ENCODE measurements at places on chromosomes 1 and 21. TPM values are rescaled to one million over a fixed set of nuclear protein-coding genes. Genes with fewer than 3 reads are reported as not detected.

Gene NBPF19
- 14.8 TPM for total RNA-seq

Gene SH3BGR
- total RNA-seq = 4.8 TPM

Gene TNFSF18
- total RNA-seq = not detected

Gene SPRR2B
- total RNA-seq = not detected

Gene KCNT2
- 1.2 TPM for total RNA-seq

Gene RHCE
- total RNA-seq = 3.9 TPM

Gene LCE1E
- not detected for total RNA-seq

Gene C4BPA
- total RNA-seq = not detected

Gene LEFTY2
- total RNA-seq = not detected

DNA sequence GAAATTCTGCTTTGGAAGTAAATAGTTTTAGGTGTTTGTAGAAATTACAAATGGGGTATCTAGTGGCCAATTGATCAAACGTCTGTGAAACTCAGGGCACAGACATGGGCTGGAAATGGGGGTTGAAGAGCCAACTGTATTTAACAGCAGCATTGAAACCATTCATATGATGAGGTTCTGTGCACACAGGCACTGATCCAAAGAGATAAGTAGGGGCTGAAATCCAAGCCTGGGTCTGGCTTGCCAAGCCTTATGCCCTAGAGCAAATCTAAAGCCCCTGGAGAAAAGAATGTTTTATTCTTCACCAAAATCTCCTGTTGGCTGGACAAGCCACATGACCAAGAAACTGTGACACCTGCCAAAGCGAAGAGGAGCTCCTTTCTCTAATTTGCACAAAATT, 67.6 kb upstream of the ST6GALNAC5 start:
- no peak for DNase-seq
- H3K27ac ChIP-seq = no peak overlapping the region
- H3K27me3 ChIP-seq = no peaks in the 10 kb centered on the region
- no peaks in the 10 kb centered on the region for H3K36me3 ChIP-seq

DNA sequence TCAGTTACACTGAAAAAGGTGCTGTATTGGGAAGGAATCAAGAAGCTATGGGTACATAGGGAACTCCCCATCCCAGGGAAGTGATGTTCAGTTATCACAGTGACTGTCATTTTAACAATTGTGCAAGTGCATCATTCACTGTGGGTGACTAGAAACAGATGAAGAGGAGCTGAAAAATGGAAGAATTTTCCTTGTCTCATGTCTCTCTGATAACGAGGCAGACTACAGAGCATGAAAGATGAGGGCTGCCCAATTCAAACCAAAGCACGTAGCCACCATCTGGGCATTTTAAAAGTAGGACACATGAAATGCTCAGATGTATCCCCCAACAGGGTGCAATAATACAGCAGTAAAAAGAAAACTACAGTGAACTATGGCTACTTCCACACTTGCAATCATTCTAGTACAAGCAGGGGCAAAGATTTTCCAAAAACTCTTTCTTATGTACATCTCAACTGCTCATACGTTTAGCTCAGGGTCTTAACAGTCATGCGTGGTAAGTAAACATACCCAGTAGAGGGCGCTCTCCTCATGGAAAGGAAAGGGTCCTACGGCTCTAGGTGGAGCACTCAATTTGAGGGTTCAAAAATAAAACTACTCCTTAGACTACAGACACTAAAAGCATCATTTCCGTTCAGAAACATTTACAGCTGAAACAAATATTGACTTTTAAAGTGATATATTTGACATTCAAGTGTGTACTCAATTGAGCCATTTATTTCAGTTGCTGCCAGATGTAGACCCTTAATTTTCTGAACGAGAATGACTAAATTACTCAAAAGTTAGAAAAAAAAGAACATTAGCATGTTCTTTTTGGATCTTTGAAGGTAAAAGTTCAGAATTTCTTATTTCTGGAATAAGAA, 143.2 kb downstream of the KCTD3 start:
- no peak overlapping the region for H3K27ac ChIP-seq
- H3K27me3 ChIP-seq = no peaks in the 10 kb centered on the region
- H3K4me3 ChIP-seq = no peak overlapping the region
- no peak for DNase-seq
- no peaks in the 10 kb centered on the region for H3K4me1 ChIP-seq

DNA sequence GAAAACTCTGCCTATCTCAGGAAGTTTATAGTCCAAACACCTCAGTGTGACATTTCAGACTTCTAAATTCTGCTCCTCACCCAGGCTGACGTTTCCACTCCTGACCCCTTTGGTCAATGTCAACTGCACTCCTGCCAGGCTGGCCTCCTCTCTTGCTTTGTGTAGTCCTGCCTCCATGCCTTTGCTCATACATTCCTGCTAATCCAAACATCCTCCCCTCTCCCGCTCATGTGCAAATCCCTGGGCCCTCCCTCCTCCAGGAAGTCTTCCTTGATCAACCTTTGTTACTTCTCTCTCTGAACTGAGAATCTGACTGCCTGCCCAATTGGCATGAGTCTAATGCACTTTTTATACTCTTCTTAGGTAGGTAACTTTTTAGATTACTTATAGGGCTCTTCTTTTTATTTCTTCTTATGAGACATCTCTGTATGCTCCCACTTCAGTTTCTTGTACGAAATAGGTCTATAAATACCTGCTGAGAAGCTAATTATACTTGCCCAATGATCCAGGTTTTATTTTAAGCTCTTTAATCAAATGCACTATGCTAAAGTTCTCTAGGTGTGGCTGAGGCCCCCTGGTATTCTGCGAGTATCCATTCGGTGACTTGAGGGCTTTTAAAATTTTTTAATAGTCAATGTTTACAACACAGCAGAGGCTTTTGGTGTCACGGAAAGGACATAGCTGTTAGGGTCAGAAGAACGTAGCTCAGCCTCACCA, 128.1 kb downstream of the PLXNA2 start:
- H3K27ac ChIP-seq = no peak overlapping the region
- no peaks in the 10 kb centered on the region for H3K4me1 ChIP-seq
- no peak for DNase-seq

GRCh38 chr21:17402937-17403336, 109.9 kb upstream of the CXADR start:
- no peak overlapping the region for H3K27ac ChIP-seq
- DNase-seq = no peak
- H3K4me1 ChIP-seq = no peaks in the 10 kb centered on the region
- H3K4me3 ChIP-seq = no peak overlapping the region

DNA sequence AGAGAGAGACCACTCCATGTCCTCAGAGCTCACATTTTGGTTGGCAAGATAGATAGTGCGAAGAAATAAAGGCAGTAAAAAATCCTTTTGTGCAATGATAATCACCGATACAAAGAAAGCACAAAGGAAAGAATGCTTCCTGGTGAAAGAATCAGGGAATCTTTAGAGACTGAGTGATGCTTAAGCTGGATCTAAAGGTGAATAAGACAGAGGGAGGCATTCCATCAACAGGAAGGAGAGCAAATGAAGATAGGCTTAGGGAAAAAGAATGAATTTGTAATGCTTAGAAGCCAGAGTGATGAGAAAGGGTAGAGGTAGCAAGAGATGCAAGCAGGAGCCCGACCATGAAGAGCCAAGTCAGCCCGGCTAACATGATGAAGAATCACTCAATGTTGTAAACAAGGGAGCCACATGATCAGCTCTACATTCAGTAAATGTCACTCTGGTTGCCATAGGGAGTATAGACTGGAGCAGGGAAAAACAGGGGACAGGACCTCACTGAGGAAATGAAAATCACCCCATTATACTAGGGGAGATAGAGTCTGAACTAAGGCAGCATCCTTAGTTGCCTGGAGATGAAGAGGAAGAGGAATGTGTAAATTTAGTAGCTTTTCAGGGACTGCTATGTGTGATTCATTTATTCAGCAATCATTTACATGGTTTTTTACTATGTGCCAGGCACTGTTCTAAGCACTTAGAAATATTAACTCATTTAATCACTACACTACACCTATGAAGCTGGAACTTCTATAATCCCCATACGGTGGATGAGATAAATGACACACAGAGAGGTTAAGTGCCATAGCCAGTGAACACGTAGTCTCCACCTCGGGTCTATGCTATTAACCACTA, 402.6 kb upstream of the NFIA start:
- DNase-seq = no peak
- H3K27me3 ChIP-seq = no peaks in the 10 kb centered on the region
- no peaks in the 10 kb centered on the region for H3K36me3 ChIP-seq
- H3K4me1 ChIP-seq = no peaks in the 10 kb centered on the region

DNA sequence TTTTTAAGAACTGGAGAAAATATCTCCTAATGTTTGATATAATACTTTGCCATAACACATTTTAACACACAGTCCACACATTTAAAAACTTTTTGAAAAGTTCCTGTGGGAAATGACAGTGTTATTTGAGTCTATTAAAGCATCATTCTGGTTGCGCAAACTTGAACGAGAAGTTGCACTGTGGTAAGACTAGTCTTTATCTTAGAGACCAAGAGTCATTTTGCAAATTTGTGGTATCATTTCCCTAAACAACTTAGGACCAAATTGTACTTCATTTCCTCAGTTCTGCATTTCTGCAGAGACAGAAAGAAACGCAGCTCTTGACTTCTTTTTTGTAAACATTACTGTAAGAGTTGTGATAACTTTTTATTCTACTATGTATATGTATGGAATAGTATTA, at the start of gene RGS18:
TSS of gene RGS18 (plus strand) at position 282 of the 400 bp plus-strand sequence. CDS start 176 bp downstream, outside the sequence.
- no peak within 1 kb of the TSS for H3K4me3 ChIP-seq
- no peak for DNase-seq
- no peaks in the 10 kb centered on the region for H3K27me3 ChIP-seq
- no peak within 1 kb of the TSS for H3K27ac ChIP-seq
- no peaks in the 10 kb centered on the region for H3K36me3 ChIP-seq

- H3K27me3 ChIP-seq = no peaks in the 10 kb centered on the region
- no peak for DNase-seq
- H3K36me3 ChIP-seq = no peaks in the 10 kb centered on the region
- H3K27ac ChIP-seq = no peak overlapping the region
- H3K4me3 ChIP-seq = no peak overlapping the region
These were observed 39.9 kb downstream of the SIPA1L2 start for GRCh38 chr1:232589812-232590743.

DNA sequence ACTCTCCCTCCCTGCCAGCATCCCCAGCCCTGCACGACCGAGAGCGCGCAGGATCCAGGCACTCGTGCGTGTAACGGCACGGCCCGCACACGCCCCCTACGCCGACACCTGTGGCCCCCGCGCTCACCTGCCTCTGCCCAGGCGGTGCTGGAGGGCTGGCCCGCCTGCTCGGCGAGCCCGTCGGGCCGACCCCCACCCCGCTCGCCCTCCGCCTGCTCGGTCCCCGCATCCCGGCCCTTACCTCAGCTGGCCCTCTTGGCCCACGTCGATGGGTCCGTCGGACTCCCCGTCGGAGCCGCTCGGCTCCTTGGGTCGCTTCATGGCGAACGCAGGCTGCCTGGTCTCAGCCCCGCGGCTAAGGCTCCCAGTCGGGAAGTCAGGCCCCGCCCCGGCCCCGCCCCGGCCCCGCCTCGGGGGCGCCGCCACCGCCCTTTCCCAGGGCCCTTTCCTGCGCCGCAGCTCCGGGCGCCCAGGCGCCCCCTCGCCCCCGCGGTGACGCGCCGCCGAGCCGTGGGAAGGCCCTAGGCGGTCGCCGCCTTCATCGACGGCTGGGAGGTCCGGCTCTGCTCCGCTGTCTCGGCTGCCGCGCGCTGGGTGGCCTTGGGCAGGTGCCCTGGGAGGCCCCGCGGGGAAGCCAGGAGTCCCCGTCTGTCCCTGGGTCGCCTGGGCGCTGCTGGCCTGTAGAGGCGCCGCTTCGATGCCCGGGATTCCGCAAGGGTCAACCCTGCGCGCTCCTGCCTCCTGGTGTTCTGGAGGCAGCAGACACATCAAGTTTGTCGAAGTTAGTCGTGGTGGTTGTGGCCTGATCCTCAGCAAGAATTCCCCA, at the start of gene HEYL:
TSS of gene HEYL (minus strand) at position 339 of the 826 bp plus-strand sequence. CDS start at position 321, 18 bp downstream.
- no peaks in the 10 kb centered on the region for H3K4me1 ChIP-seq
- peak within 1 kb of the TSS; percentile 59 for H3K27ac ChIP-seq
- DNase-seq = no peak

DNA sequence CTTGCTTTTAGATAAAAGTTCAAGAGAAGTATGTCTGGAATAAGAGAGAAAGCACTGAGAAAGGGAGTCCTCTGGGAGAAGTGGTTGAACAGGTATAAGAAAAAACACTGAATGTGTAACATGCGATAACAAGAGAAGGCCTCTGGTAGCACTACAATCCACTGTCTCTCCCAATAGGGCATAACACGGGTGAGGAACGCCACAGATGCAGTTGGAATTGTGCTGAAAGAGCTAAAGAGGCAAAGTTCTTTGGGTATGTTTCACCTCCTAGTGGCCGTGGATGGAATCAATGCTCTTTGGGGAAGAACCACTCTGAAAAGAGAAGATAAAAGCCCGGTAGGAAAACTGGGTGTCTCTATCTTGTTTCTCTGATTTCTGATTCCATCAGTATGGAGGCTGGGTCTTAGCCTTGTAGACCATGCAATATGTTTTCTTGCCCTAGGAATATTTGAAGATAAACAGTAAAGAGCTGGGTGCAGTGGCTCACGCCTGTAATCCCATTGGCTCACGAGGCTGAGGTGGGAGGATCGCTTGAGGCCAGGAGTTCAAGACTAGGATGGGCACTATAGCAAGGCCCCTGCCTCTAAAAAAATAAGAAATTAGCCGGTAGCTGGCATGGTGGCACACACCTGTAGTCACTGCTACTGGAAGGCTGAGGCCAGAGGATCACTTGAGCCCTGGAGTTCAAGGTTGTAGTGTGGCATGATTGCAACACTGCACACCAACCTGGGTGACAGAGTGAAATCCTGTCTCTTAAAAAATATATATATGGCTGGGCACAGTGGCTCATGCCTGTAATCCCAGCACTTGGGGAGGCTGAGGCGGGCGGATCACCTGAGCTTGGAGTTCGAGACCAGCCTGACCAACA, 40.4 kb downstream of the DAP3 start:
- H3K27ac ChIP-seq = no peak overlapping the region
- H3K4me1 ChIP-seq = no peaks in the 10 kb centered on the region
- H3K36me3 ChIP-seq = no peaks in the 10 kb centered on the region
- H3K27me3 ChIP-seq = no peaks in the 10 kb centered on the region
- DNase-seq = peak; percentile 65

DNA sequence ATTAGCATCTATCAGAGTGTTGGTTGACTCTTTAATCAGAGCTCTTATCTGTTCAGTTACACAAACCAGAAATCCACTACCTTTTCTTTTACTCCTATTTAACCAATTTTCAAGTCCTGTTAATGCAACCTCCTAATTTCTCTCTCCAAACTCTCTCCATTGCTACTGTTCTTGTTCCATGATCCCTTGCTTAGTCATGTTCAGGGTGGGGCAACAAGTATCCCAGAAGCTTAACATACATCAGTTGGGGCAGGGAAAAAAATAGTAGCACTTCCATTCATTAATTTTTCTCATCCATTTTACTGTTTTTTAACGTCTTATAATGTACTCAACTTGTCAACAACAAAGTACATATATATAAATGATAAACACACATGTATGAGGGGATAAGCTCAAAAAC, 111.2 kb upstream of the LBR start:
- no peaks in the 10 kb centered on the region for H3K4me1 ChIP-seq
- DNase-seq = no peak
- no peaks in the 10 kb centered on the region for H3K27me3 ChIP-seq
- H3K36me3 ChIP-seq = no peaks in the 10 kb centered on the region
- no peak overlapping the region for H3K27ac ChIP-seq
